ENCODE measurements at places on chromosomes 3 and 15.

GRCh38 chr3:40035177-40035576, 225.8 kb downstream of the MYRIP start:
- DNase-seq = no peak

DNA sequence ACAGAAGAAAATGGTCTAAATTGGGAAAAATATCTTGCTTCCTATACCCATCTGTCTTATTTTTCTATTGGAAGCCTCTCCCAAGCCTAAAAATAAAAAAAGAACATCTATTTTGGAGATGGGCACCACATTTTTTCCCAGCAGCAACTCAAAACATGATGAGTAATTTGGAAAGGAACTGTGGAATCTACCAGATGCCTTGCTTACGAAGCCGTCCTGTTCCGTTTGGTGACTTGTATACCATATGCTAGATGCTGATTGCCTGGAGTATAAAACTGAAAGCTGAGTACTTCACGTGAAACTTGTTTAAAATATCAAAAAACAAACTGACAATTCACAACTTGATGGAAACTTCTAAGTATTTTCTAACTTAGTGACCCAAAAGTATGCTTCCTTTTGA, 491.0 kb downstream of the ROBO2 start:
- no peak for DNase-seq

GRCh38 chr3:108940568-108941263, 13.0 kb downstream of the GUCA1C start:
- no peak for DNase-seq

DNA sequence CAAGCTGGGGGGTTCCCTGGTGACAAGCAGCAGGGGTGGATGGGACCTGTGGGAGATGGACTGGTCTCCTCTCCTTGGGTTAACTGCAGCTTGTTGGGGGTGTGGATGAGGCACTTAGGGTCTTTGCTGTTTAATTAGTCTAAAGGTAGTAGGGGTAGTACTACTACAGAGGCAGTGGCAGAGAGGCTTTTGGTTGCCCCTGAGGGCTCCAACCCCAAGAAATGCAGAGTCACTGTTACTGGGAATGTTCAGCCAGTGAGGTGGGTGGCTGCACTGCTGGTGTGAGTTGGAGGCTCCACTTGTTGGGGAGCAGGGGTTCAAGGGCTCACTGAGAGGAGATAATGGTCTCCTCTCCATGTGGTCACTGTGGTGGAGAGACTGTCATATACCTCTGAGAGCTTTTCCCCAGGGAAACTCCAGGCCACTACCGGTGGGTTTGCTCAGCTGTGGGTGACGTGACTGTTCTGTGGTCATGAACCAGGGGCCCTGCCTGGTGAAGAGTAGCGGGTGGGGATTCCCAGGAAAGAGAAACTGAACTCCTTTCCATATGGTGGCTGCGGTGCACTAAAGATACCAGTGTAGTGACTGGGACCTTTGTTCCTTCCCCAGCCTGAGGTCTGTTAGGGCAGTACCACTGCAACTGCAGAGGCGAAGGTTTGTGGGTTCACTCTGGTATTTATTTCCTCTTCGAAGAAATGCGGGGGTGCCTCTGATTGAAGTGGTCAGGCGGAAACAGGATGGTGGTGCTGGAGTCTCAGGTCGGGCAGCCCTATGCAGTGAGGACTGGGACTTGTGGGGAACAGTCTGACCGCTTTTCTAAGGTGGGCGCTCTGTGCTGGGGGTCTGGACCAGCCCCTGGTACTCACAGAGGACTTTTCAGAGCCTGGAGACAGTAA, 68.9 kb upstream of the TNFSF10 start:
- DNase-seq = no peak

DNA sequence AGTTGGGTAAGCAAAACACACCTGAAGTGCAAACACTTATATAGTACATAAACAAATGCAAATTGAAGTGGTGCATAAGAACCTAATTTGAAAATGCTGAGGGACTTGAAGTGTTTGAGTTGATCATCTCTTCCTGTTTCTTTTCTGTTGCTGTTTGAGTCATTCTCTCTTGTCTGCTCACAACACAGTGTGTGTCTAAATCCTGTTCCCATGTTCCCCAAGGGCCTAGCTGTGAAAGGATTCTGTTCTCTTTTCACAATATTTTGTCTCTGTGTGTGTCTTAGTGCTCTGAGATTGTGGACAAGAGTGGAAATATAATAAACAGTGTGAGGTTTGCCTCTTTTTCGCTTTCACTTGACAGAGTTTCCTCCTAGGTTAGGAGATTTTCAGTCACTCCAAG, 6.1 kb downstream of the CD96 start:
- DNase-seq = no peak

GRCh38 chr15:39313881-39314280, 267.0 kb upstream of the THBS1 start:
- DNase-seq = no peak

DNA sequence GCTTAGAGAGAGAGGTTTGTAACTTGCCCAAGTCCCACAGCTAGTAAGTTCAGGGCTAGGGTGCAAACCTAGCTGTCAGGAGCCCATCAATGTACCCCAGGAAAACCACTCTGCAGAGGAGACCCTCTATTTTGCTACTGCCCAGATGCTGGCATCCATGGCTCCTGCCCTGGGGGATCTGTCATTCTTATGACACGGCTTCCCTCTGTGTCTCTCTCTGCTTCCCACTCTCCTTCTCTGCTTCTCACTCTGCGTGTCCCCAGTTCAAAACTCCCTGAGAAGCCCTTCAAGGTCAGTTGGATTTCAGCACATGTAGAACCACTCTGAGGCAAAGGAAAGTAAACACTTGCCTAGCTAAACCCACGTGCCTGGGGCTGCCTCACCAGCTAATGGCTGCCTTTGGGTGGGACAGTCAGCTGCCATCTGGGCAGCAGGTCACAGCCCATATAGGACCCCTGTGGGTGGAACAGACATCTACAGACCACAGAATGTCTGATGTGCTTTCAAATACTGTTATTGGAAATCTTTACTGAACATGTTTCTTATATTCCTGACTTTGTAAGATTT, 29.4 kb upstream of the SLCO2A1 start:
- no peak for DNase-seq

- no peak for DNase-seq
These were observed 24.8 kb downstream of the REC114 start for GRCh38 chr15:73467758-73468157.

Data from ascending aorta (tissue), 2 donors.